ENCODE measurements at places on chromosomes 5 and 9.

- no peak for DNase-seq
These were observed 3.1 kb downstream of the CCDC183 start for GRCh38 chr9:136799079-136799853.

- no peak for DNase-seq
These were observed 247.5 kb downstream of the ARRDC3 start for GRCh38 chr5:91135475-91136248.

DNA sequence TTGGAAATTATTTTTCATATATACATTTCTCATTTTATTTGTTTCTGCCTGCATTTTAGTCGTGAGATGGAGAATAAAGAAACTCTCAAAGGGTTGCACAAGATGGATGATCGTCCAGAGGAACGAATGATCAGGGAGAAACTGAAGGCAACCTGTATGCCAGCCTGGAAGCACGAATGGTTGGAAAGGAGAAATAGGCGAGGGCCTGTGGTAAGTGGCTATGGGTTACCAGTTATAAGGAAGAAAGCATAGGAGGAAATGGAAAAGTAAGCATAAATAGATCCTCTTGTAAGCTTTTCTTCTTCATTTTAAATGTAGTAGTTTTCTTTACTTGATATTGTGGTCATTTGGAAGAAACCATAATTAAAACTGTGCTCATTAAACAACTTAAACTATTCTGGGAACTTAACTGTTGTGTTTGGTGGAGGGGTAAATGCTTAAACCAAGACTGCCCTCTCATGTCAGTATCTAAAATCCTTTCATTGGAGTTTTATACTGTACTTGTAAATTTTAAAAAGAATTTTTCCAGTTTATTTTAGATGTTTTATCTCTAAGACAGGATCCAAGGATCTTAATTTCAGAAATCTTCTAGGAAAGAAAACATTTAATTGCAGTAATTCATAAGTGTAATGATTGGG, 41.3 kb downstream of the MAP3K1 start:
- DNase-seq = no peak

DNA sequence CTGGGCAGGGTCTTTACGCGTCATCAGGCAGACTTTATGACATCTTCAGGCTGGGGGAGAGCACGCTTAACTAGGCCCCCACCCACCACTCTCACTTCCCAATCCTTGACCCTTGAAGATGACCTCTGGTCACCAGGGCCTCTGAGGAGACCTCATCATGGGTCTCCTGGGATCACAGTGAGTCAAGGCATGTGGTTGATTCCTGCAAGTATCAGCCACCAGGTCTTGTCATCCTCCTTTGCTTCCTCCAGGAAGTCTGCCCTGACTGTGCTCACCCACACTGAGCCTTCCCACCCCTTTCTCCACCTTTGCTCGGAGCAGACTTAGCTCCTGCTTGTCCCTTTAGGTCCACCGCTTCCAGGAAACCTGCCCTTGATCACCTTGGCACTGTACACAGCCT, 17.3 kb downstream of the ODF2 start:
- no peak for DNase-seq

Measured in hepatic stellate cell (primary cell).